ENCODE measurements at places on chromosomes 3 and 15. TPM values are rescaled to one million over a fixed set of nuclear protein-coding genes. Genes with fewer than 3 reads are reported as not detected.

PAK6 gene
- polyA plus RNA-seq, result not detected

ANKUB1 gene
- not detected for polyA plus RNA-seq

CCRL2 gene
- polyA plus RNA-seq, result 0.16 TPM

AMT gene
- 5.5 TPM for polyA plus RNA-seq

FBXL22 gene
- 1.3 TPM for polyA plus RNA-seq

MYO9A gene
- polyA plus RNA-seq, result 14.3 TPM

LMAN1L gene
- polyA plus RNA-seq, result not detected

Data from AG04450 (cell line).